ENCODE measurements at places on chromosomes 1 and 21.

- no peak for DNase-seq
These were observed 109.0 kb downstream of the SGIP1 start for GRCh38 chr1:66642992-66643391.

- peak; percentile 33 for DNase-seq
These were observed 771 bp upstream of the RAD54L start for GRCh38 chr1:46246548-46247435.

- DNase-seq: no peak
These were observed 136.8 kb downstream of the ZC3H11B start for GRCh38 chr1:219476116-219476515.

GRCh38 chr1:235266325-235266724, 61.7 kb downstream of the ARID4B start:
- no peak for DNase-seq

DNA sequence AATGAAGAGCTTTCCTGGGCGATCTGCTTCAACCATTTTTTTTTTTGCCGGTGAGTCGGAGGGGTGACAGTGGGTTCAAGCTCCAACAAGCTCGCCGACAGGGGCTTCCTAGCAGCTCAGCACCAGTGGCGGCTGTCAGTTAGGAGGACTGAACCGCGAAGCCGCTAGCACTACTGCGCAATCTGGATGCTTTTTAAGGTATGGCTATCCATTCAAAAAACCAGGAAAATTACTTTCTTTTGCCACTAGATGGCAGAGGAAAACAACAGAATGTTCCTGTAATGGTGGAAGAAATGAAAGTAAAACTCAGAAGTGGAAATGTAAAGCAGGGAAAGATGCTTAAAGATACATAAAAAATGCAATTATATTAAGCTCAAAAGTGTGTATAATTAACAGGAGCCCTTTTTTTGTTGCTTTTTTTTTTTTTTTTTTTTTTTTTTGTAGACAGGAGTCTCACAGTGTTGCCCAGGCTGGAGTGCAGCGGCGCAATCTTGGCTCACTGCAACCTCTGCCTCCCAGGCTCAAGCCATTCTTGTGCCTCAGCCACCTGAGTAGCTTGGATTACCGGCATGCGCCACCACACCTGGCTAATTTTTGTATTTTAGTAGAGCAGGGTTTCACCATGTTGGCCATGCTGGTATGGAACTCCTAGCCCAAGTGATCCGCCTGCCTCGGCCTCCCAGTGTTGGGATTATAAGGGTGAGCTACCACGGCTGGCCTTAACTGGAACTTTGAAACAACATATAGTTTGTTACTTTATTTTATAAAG, 8.5 kb downstream of the KYAT3 start:
- no peak for DNase-seq

DNA sequence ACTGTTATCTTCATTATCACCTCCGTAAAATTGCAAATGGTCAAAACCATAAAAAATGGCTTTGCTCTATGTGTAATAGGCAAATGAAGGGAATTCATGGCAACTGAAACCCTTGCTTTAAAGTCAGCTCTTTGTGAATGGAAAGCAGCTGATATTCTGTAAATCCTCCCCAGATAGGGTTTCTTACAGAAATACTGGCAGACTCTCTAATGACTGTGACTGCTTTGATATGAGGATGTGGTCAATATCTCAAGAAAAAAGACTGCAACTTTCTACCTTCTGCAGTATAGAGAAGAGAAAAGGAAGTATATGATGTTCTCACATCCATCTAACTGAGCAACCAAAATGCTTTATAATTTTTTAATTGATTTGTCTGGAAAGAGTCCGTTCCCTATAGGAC, 193.1 kb downstream of the ST6GALNAC3 start:
- no peak for DNase-seq

DNA sequence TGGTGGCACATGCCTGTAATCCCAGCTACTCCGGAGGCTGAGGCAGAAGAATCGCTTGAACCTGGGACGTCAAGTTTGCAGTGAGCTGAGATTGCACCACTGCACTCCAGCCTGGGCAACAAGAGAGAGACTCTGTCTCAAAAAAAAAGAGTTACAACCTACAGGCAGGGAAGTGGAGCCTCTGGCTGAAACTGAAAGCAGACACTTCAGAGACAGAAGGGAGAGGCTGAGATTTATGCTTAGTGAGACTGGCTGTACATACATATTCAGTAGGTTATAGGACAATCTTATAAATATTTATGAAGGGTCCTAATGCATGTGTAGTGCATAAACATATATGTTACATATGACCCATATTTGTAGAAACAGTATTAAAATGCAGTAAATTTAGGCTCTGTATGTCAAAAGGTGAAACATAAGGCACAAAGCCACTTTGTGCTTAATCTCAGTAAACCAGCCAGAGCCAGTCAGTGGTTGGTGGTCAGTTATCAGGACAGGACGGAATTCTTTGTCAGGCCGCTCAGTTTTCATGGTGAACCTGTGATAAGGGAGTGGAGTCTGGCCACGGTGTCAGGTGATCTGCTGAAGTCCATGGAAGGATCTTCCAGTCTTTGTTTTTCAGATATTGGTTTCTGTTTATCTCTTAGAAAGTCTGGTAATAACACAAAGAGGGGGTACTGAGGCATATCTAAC, 13.7 kb downstream of the RHEX start:
- no peak for DNase-seq

GRCh38 chr1:89799495-89799894, 21.3 kb upstream of the LRRC8D start:
- no peak for DNase-seq

DNA sequence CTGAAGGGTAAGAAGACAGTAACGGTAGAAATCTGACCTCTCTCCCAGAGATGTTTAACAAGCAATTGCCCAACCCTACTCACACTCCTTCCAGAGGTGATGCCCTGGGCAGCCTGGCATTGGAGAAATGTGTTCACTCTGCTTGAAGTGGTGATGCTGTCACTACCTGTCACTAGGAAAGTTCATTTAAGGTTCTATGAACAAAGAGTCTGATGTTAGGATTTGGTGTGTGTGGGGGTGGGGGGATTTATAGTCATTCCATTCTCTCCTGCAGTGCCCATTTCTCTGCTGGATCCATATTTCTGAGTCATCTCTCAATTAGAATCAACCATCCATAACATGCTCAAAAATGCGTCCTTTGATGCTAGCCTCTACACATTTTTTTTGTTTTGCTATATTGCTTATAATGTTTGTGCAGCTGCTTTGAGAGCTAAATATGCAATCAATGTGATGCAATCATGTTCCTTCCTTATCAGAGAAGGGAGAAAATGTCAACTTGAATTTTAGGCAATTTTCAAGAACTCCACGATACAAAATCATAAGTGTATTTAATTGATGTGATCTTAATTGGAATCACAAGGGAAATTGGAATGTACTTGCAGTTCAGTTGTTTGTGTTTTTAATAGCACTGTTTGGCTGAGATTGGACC, 173.9 kb downstream of the DUSP10 start:
- DNase-seq: no peak

- no peak for DNase-seq
These were observed 8.3 kb downstream of the HMGCL start for GRCh38 chr1:23816906-23817305.

All from stimulated activated CD8-positive, alpha-beta memory T cell treated with anti-CD3 and anti-CD28 coated beads, Interleukin-15, amount 100 ng/mL, for 24 hours (primary cell).